ENCODE measurements at places on chromosomes 6 and 20. TPM values are rescaled to one million over a fixed set of nuclear protein-coding genes. Genes with fewer than 3 reads are reported as not detected.

Gene WFDC5
- total RNA-seq, result not detected

Gene HSF2
- total RNA-seq, result 14.4 TPM

Gene CCR6
- 1.1 TPM for total RNA-seq

Gene CLVS2
- total RNA-seq, result not detected

Gene ULBP1
- total RNA-seq, result 0.37 TPM

Gene GPX5
- not detected for total RNA-seq
